Kidney (tissue), 22 donors: ENCODE measurements at places on chromosomes 11 and 22. TPM values are rescaled to one million over a fixed set of nuclear protein-coding genes. Genes with fewer than 3 reads are reported as not detected.

ABCG4 gene
- 0.52 TPM for polyA plus RNA-seq

- no peak overlapping the region for H3K27ac ChIP-seq
- peaks cover 13% of the 10 kb centered on the region for H3K36me3 ChIP-seq
- no peaks in the 10 kb centered on the region for H3K27me3 ChIP-seq
- DNase-seq = peak; percentile 57
- no peak overlapping the region for H3K4me3 ChIP-seq
Observed at GRCh38 chr11:45930031-45930794, 7.8 kb downstream of the LARGE2 start.

GRCh38 chr11:58923300-58923788 lies 15.9 kb upstream of the GLYATL1 start:
- peak; percentile 69 for DNase-seq
- no peaks in the 10 kb centered on the region for H3K36me3 ChIP-seq
- peak overlapping the region; percentile 11 for H3K4me3 ChIP-seq
- no peaks in the 10 kb centered on the region for H3K4me1 ChIP-seq
- no peaks in the 10 kb centered on the region for H3K27me3 ChIP-seq

DNA sequence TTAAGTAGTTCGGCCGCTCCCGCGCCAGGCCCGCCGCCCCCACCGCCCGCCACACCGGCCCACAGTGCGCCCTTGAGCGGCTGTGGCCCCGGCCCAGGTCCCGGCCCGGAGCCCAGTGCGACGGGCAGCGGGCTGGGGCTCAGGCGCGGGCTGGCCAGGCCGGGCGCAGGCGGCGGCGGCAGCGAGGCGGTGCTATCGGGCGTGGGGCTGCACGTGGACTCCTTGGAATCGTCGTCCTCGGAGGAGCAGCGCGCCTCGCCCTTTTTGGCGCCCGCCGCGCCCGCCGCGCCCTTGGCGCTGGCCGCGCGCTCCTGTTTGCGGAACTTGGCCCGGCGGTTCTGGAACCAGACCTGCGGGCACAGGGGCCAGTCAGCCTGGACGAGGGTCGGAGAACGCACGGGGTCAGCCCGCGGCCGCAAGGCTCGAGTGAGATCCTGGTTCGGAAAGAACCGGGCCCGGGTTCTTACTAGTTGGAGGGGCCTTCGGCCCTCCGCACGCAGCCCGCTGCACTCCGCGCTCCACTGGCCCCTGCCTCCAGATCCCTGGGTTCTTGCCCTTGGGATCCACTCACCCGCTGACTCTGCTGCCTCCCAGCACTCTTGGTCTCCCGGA lies 4.0 kb downstream of the PHOX2A start:
- no peak overlapping the region for H3K27ac ChIP-seq
- H3K36me3 ChIP-seq = no peaks in the 10 kb centered on the region
- H3K4me3 ChIP-seq = no peak overlapping the region
- peak; percentile 67 for DNase-seq
- peaks cover 28% of the 10 kb centered on the region for H3K27me3 ChIP-seq

GRCh38 chr11:30546334-30546733 lies 39.8 kb downstream of the MPPED2 start:
- DNase-seq = no peak
- no peaks in the 10 kb centered on the region for H3K36me3 ChIP-seq
- no peak overlapping the region for H3K4me3 ChIP-seq
- peaks cover 4% of the 10 kb centered on the region for H3K4me1 ChIP-seq

GRCh38 chr11:25597696-25598095 lies 734.2 kb upstream of the ANO3 start:
- H3K4me3 ChIP-seq = no peak overlapping the region
- H3K27me3 ChIP-seq = no peaks in the 10 kb centered on the region
- no peak for DNase-seq
- no peaks in the 10 kb centered on the region for H3K36me3 ChIP-seq
- H3K27ac ChIP-seq = no peak overlapping the region

DNA sequence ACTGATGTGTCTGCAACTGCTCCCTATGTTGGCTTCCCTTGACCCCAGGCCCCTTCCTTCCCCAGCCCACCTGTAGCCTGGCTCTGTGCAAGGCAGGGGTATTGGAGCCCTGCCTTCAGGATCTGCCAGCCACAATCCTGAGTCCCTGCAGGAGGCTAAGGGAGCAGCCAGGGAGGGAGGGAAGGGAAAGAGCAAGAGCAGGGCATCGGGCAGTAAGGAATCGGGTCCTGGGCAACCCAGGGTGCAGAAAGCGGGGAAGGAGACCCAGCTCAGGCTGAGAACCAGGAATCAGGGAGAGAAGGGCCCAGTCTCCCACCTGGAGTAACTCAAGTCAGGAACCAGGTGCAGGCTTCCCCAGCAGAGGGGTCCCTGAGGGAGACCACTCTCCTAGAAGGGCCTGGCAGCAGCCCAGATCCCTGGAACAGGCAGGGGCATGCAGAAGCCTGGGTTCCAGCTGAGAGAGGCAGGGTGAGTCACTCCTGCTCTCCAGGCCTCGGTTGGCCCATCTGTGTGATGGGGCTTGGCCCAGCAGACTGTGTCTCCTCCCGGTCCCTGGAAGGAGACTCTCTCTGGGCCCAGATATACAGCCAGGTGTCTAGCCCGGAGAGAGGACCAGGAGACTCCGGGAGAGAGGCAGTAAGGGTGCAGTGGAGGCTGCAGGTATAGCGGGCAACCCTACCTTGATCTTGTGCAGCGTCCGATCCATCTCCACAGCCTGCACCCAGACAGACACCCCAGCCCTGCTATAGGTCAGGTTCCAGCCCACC lies 13.4 kb downstream of the STARD10 start:
- no peaks in the 10 kb centered on the region for H3K27me3 ChIP-seq
- H3K36me3 ChIP-seq = no peaks in the 10 kb centered on the region
- peak overlapping the region; percentile 38 for H3K4me3 ChIP-seq
- H3K4me1 ChIP-seq = peaks cover 19% of the 10 kb centered on the region
- no peak for DNase-seq
